ENCODE measurements at places on chromosomes 2 and 18. TPM values are rescaled to one million over a fixed set of nuclear protein-coding genes. Genes with fewer than 3 reads are reported as not detected.

DNA sequence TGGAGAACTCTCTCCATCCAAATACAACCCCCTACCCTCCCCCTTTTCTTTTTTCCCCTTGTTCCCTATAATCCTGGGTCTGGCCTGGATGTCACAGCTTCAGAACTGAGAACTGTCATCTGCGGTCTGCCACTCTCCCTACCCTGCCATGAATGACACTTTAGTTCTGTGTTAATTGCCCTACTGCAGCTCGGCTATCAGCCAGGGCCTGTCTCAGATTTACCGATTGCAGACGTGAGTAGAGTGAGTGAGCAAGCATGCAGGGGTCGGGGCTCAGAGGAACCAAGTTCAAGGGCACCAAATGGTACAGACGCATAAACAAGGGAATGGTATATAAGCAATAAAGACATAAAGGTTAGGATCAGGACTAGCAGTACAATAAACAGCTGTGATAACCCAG, 967.8 kb downstream of the BCL11A start:
- DNase-seq, result no peak

GRCh38 chr2:153394686-153395085, 83.9 kb downstream of the RPRM start:
- DNase-seq, result no peak

DNA sequence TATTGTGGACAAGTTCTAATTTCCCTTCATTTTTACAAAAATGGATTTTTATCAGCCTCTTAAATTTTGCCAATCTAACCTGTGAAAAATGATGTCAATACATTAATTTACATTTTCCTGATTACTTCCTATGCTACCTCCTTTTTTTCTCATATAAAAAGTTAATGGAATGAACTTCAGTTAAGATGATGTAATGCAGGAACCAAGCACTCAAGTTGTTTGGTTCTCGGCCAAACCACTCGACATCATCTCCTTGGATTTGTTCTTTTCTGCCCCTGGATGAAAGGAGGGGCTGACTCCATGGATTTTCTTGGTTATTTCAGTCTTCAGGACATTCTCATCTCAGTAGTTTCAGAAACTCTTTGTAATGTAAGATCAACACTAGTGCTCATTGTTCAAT, 253.1 kb upstream of the NXPH2 start:
- DNase-seq, result no peak

GRCh38 chr2:55010149-55010591, 40.1 kb downstream of the RTN4 start:
- peak; percentile 78 for DNase-seq

DNA sequence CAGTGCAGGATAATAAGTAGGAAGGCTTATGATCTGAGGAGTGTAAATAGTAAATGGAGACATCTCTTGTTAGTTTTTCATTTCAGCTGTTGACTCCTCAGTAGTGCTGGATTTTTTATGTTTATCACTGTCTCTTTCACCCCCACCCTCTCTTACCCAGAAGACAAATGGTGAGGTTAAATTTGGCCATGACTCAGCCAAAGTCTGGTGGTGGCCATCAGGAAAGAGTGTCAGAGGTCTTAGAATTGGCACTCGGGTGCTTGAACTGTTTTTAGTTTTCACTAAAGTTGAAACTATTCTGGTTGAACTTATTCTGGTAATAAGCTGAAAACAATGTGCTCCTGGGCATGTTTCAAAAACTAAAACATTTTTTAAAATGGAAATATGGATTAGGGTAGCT, 123.3 kb downstream of the FHOD3 start:
- DNase-seq, result no peak

DNA sequence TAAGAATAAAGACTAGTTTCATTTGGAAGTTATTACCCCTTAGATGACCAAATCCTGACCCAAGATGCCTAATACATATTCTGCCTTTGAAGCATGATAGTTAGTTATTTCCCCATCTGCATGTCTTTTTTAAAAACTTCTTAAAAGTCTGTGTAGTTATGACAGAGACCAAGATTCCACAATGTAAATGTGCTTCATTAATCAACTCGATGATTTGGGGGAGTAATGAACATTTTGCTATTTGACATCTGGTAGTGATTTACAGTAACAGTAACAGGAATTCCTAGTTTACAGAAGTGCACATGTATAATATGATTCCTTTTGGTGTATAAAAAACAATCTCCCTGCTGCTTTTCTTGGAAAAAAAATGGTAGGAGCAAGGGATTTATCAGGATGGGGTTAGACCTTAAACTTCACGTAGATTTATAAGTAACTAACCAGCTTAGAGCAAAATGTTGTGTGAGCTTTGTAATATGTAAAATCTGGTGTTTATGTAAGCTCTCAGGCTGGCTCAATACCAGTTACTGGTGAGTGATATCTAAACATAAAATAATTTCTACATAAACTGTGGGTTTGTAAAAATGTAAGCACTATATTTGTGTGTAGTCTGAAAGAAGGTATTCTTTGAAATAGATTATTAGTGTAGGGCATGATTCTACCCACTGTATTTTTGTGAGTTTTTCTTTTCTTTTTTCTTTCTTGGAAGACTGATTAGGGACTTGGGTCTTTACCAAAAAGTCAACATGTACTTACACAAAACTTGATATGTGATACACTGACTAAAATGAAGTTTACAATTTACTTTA, 641.6 kb downstream of the EPHA4 start:
- DNase-seq, result no peak

DNA sequence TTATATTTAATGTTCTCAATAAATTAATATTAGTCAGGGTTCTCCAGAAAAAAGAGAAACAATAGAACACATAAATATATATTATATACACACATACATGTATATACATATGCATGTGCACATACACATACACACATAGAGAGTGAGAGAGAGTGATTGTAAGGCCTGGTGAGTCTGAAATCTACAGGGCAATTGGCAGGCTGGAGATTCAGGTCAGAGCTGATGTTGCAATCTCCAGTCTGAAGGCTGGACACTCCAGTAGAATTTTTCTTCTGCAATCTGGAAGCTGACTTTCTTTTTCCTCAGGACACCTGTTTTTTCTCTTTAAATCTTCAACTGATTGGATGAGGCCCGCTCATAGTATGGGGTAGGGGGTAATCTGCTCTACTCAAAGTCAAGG, 3.2 kb downstream of the TMEM182 start:
- DNase-seq, result no peak

DNA sequence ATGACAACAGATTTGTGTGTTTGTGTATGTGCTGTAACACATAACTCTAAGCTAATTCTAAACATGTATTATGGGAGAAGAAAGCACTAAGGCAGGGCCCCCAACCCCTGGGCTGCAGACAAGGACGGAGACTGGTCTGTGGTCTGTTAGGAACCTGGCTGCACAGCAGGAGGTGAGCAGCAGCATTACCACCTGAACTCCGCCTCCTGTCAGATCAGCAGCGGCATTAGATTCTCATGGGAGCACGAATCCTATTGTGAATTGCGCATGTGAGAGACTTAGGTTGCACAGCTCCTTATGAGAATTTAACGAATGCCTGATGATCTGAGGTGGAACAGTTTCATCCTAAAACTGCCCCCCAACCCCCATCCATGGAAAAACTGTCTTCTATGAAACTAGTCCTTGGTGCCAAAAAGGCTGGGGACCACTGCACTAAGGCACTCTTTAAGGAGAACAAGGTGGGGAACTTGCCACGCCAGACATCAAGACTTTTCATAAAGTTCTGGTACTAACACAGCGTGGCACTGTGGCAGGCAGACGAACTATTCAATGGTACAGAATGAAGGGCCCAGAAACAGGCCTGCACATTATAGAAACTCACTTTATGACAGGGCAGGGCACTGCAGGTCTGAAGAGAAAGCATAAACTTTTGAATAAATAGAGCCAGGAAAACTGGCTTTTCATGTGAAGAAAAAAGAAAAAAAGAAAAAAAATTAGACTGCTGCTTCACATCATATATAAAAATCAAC, 14.0 kb downstream of the REEP1 start:
- no peak for DNase-seq

- DNase-seq, result no peak
Measured at GRCh38 chr2:189095101-189095500, 84.5 kb downstream of the COL5A2 start.

DNA sequence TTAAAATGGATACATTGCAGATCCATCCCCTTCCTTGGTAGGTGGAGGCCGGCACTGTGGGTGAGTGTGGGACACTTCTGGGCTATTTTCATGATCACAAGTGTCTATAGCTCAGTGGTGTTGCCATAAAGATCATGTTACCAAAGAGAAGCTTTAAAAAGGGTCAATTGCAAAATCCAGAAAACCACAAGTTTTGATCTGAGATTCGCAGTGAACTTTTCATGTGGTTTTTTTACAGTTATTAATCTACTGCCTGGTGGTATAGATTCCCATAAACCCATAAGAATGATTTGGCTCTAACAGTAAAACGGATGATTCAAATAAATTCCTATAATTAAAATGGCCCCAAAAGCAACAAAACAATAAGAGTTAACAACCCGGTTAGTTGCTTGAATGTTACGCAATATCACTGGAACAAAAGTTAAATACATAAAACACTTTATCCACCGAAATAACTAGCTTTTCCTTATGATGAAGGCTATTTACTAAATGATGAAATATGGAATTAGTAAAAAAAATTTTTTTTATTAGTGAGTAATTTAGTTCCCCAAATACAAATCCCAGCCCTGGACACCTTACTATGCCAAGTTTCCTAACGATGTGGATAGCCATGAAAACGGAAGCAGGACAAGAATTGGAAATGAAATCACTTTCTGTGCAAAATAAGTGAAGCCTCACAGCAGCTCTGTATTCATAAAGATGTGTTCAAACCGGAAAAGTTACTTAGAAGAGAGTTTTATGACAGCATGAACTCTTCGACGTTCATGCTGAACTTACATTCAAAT, 95.6 kb upstream of the THOC1 start:
- no peak for DNase-seq

DNA sequence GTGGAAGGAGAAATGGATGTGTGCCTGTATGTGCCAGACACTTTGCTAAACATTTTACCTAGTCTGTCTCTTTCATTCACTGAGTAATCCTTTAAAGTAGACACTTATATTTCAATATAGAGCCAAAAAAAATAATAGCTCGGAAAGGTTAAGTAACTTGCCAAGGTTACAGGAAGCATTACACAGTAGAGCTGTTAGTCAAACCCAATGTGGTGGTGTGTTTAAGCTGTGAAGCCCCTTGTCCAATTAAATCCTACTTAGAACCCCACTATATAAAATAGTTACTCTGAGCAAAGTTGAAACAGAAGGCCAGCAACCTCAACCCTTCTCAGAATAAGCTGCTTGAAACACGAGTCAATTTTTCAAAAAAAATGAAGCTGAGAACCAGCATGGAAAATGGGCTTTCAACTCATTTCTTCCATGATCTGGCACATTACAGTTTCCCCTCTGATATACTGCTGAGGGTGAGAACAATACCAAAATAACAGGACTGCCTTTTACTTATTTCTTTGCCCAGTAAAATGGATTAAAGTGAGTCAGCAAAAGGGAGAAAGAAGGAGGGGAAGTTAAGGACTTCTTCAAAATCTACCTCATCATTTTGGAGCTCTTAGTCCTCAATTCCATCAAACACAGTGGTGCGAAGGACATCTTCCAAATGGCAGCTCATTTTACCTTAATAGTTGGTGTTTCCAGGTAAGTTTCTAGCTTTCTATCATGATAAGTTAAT, 7.9 kb downstream of the RDH14 start:
- DNase-seq, result no peak

DNA sequence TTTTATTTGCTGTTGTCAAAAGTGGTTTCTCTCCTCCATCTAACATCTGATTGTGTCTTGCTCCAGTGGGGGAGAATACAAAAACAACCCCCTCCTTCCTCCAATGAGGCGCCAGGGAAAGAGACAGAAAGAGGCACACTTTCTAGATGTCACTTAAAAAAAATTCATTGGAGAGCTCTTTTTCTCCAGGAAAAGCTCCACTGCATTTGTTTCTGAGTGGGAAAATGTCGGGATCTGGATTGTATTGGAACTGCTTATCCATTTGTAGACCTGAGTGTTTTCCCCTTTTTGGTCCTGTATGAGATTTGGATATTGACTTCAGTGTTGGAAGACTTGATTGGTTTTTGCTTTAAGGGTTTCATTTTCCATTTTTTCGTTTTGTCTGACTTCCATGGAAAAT, 995 bp downstream of the MBD5 start:
- DNase-seq, result no peak

CNGA3 gene
- not detected for polyA plus RNA-seq

RAB6C gene
- 0.07 TPM for polyA plus RNA-seq

TMEM247 gene
- not detected for polyA plus RNA-seq

BOLL gene
- polyA plus RNA-seq, result not detected

CFAP65 gene
- polyA plus RNA-seq, result not detected

CD302 gene
- polyA plus RNA-seq, result 0.61 TPM

ATP6V1B1 gene
- polyA plus RNA-seq, result not detected
